Neural crest cell (in vitro differentiated cells): ENCODE measurements at places on chromosomes 1 and 21.

- DNase-seq = no peak
Measured at GRCh38 chr1:240293706-240294105, 202.0 kb downstream of the FMN2 start.

DNA sequence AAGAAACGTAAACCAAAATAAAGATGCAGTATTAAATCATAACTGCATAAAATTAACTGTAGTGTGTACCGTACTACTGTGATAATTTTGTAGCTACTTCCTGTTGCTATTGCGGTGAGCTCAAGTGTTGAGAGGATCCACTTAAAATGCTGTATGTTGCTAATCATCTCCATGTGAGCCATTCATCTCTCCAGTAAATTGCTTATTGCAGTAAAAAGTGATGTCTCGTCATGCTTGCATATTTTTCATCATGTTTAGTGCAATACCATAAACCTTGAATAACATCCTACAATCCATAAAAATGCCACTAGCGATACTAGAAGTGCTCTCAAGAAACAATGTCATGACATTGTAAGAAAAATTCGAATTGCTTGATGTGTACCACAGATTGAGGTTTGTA lies 66.3 kb downstream of the RAVER2 start:
- DNase-seq = no peak

DNA sequence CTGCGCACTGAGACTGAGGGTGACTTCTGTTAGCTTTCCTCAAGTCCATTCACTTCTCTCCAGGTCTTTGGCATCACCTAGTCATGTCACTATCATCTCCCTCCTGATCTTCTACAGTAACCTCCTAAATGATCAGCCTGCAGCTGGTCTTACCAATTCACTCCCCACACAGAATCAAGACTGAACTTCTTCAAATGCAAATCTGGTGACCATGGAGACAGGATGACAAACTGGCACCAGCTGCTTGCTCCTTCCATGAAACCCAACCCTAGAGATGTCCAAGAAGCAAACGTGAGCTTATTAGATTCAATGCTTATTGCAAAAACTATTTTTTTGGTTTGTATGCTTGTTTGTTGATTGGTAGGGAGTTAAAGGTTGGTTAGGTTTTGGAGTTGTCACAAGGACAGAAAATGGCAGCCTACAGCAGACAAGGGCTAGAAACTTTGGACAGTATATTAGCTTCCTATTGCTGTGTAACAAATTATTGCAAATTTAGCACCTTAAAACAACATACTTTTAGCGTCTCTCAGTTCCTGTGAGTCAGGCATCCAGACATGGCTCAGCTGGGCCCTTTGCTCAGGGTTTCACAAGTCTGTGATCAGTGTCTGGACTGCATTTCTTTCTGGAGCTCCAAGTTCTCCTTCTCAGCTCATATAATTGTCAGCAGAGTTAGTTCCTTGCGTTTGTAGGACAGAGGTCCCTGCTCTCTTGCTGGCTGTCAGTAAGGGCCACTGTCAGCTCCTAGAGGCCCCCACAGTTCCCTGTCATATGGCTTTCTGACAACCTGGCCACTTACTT lies 53.3 kb upstream of the GJA8 start:
- no peak for DNase-seq

- DNase-seq = no peak
Measured at GRCh38 chr1:180566026-180566425, 7.3 kb downstream of the OVAAL start.

DNA sequence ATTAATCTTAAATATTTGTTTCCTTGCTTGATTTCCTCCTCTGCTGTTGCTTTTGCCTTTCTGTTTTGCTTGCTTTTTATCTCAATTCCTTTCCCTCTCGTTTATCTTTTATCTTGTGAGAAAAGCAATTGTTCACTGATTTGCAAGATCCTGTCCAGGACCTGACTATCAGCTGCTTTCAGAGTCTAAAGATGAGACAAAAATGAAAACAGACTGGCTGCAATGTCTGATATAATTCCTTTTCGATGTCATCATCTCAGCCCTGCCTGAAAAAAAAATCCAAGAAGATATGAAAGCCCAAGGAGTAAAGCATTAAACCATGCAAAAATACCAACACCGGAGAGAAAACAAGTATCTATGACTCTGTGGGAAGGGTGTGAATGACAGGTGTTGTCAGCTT lies 225.5 kb downstream of the PATJ start:
- DNase-seq = no peak

DNA sequence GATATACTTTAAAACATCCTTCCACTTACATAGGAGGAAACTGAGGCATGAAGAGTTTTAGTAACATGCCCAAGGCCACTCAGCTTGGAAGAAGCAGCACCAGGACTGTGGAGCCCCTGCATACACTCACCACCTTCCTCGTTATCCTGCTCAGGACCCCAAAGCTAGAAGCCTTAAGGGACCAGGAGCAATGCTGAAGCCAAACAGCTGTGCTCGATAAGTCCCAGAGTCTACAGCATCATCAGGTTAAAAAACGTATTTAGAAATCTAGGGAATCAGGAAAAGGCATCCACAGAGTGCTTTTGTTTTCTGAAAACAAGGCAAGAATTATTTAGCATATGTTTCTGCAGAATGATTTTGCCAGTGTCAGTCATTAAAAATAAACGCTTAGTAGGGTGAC lies 301.7 kb upstream of the ESRRG start:
- DNase-seq = no peak

- no peak for DNase-seq
Measured at GRCh38 chr1:4428711-4429110, 225.7 kb upstream of the AJAP1 start.

DNA sequence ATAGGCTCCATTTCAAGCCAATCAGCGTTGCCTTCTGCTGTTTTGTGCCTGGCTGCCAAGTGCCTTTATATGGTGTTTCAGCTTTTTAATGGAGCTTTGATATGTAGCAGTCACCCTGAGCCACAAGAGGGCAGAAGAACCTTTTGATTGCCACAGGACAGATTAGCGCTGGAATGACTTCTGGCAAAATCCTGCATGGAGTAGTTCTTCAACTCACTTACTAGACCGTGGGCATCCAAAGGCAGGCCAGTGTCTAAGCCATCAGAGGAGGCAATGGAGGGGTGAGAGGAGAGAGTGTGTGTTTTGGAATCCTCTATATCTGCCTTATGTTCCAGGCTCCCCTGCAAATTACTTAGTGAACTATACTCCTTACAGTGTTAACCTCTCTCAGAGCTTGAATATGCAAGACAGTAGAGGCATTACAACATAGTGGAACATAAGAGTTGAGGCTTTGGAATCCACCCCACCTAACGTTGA lies 56.2 kb downstream of the ST3GAL3 start:
- DNase-seq = peak; percentile 55

GRCh38 chr1:183212870-183213269 lies 26.8 kb downstream of the LAMC2 start:
- DNase-seq = no peak

DNA sequence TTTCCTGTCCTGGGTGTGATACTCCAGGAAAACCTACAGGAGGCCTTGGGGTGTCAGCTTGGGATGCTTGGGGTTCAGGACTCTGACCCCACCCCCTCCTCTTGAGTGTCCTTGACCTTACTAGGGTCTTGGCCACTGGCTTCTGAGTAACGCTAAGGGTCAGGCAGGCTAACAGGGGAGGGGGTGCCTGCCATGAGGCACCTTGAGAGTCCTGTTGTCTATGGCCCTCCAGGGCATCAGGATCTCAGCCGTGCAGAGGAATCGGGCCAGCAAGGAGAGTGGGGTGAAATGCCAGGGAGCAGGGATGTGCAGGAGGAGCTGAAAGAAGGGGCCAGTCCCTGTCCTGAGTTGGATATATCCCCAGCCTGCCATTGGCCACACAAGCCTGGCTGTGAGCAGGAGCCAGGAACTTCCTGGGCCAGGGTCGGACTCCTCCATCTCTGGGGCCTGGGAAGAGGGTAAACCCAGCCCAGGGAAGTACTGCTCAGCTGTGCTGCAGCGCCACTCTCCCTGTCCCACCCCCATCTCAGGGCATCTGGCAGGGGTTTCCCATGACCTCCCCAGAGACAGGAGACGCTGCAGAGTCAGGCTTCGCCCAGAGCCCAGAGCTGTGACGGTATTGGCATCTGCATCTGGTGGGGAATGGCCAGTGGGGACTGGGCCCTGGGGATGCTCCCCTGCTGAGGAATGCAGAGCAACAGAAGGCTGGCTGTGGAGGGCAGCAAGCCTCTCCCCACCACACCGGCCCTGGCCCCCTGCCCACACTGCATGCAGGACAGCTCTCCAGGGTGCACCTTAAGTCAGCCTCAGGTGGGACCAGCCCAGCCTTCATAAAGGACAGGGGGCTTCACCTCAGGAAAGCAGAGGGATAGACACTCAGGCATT lies 6.3 kb downstream of the KIF21B start:
- no peak for DNase-seq

DNA sequence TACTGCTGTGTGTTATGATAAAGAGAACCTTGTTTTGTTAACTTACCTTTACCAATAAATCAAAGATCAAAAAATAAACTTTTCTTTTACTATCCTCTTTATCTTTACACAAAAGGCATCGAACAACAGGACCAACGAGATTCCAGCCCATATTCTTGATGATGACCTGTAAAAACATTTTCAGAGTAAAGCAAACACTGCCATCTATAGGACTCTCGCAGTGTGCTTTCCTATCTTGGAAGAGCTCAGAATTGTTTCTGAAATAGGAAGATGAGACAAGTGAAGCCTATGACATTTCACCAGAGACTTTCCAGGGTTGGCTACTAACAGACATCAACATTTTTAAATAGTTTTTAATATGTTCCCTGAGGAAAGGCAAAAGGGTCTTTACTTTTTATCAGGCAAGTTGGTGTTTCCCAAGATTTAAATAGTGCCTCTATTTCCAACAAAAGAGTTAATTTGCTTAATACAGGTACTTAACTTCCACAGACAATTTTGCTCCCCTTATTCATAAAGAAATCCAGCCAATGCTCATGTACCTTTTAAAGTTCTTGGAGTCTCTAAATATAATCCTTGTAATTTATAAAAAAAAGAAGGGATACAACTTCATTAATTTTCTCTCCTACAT lies 7.3 kb downstream of the GLMN start:
- peak; percentile 7 for DNase-seq

GRCh38 chr1:235022341-235022980 lies 106.2 kb downstream of the TOMM20 start:
- no peak for DNase-seq

DNA sequence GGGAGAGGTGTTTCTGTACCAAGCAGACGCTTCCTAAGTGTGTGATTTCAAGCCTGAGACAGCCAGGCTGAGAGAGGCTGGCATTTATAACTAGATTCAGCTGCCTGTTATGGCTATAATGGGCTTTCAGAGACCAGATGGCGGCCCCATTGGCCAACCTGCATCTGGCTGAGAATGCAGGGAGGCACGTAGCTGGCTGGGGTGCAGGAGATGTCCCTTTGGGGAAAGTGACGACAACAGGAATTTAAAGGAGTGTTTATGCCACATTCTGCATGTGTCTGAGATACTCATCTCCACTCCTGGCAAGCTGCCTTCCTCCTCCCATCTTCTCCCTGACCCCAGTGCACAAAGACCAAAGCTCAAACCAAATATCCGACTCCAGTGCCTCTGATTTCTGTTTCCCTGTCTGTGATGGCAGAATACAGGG lies 21.3 kb upstream of the CCDC190 start:
- DNase-seq = no peak

GRCh38 chr1:230011333-230012092 lies 55.5 kb upstream of the GALNT2 start:
- DNase-seq = no peak

GRCh38 chr21:41446586-41446985 lies 20.5 kb downstream of the MX1 start:
- no peak for DNase-seq

DNA sequence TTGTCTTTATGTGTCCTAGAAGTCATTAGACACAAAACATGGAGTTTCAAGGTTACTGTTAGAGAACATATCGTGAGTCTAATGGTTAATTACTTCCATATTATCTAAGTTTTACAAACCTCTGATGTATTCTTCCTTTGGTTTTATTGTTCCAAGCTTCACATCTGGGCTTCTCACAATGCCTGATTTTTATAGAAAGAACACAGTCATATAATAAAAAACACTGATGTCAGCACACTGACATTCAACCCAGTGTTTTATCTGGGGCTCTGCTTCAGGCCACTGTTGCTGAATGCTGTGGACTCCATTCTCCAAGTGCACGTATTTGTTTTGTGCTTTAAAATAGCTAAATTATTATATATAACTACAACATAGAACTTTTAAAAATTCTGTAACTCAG lies 232.9 kb downstream of the SMYD3 start:
- DNase-seq = no peak

GRCh38 chr1:115647507-115647906 lies 5.7 kb downstream of the VANGL1 start:
- no peak for DNase-seq

DNA sequence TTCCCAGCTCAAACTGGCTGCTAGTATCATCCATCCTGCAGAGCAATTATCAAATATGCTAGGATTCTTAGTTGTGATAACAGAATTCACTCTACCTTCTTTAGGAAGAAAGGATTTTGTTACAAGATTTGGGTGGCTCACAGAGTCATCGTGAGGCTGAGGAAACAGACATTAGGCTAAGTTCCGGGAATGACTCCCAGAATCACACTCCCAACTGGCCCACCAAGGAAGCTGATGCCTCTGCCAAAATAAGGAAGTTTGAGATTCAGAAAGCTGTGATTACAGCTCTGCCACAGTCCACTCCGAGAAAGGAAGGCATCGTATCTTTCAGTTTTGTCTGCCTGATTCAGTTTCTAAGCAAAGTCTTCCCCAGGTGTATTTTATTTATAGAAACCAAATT lies 50.6 kb upstream of the LYPLAL1 start:
- no peak for DNase-seq

DNA sequence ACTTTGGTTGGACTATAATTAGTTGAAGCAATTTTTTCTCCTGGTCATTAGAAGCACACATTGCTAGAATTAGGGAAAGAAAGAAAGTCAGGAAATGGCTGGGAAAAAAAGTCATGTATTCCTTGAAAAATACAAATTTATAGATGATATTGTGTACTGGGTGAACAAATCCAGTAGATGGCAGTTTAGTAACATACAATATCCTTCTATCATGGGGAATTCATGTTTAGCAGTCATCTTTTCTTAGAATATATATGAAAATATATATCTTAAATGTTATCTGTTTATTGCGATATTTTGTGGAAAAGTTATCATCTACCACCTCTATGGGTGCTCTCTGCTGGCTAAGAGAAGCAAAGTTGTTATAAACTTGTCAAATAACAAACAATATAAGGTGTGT lies 13.1 kb upstream of the ZRANB2 start:
- DNase-seq = no peak

DNA sequence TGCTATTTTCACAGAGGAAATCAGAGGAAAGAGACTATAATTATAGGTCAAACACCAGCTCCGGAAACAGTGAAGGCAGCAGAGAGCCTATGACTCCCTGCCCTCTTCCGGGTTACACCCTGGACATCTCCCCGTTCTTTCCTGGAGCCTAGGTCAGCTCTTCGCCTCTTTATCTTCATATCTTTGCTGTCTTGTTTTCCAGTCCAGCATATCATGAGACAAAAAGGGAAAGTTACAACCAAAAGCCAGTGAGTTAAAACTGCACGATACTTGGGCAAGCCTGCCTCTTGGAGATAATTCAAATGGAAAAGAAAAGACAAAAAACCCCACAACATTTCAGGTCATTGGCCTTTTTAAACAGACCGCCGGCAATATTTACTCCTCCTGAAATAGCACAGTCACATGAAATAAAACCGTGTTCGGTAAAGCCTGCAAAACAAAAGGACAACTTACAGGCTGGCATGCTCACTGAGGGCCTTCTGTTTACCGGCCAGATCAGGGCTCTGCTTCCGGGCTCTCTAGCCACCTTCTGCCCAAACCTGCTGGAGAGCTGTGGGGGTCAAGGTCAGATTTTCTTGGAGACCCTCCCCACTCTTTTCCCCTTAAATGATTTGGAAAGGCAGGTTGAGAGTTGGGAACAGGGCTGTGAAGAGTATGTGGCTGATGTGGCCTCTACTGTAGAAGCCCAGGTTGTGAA lies 42.8 kb upstream of the PPP2R5A start:
- no peak for DNase-seq
